ENCODE measurements at places on chromosomes 12 and 14.

DNA sequence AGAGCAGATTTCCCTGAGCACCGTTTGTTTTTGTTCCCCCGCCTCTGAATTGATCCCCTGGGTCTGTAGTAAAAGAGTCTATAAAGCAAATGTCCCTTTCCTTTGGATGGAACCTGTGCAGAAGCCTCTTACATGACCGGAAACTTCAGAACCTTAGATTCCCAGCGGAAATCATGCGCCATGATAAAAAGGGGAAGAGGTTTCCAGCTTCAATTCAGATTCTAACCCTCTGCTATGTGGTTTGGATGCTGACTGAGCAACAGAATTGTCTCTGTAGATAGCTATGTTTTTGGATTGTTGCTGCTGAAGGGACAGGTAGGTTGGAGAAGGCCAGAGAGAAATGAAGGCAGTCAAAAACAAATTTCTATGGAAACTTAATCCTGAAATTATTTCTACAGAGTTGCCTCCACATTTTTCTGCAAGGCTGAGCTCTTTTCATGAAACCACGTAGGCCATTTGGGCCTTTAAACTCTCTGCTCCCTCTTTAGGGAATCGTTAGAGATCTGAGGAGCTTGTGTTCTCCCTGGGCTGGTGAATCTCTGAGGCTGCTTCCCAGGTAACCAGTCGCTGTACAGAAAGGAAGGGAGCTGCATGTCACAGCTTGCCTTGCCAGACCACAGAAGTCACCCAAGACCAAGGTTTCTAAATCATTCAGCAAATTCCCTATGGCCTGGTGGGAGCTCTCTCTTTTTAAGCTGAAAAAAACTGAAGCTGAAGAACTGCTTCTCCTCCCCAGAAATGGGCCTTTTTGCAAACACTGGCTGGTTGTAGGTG is 28.7 kb upstream of the OR10P1 start:
- DNase-seq = peak; percentile 34

GRCh38 chr12:1744932-1745331 is 54.1 kb downstream of the ADIPOR2 start:
- no peak for DNase-seq

DNA sequence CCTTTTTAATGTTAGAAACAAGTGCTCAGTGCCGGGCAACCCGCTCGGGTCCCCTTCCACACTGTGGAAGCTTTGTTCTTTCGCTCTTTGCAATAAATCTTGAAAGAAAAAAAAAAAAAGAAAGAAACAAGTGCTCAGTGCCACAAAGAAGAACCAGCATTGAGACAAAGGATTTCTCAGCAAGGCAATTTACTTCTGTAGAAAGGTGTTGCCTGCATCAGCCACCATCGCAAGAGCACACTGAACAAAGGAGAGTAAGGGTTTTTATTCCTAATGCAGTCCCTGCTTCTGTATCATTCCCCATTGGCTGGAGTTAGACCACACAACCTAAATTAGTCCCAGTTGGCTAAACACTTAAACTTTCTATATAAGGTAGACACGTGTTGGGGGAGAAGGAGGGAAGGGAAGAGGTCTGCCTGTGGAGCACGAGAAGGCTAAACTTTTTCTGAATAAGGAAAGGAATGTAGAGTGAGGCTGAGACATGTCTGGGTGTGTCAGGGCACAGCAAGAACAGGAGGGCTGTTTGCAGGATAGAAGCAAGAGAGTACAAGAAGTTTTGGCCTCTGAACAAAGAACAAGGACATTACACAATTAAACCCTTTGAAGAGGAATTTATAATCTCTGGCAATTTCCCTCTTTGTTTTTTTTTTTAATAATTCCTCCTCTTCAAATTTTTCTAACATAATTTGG is 21.4 kb downstream of the KLRF2 start:
- no peak for DNase-seq

GRCh38 chr12:110320550-110320949 is 39.5 kb downstream of the ATP2A2 start:
- DNase-seq = no peak

DNA sequence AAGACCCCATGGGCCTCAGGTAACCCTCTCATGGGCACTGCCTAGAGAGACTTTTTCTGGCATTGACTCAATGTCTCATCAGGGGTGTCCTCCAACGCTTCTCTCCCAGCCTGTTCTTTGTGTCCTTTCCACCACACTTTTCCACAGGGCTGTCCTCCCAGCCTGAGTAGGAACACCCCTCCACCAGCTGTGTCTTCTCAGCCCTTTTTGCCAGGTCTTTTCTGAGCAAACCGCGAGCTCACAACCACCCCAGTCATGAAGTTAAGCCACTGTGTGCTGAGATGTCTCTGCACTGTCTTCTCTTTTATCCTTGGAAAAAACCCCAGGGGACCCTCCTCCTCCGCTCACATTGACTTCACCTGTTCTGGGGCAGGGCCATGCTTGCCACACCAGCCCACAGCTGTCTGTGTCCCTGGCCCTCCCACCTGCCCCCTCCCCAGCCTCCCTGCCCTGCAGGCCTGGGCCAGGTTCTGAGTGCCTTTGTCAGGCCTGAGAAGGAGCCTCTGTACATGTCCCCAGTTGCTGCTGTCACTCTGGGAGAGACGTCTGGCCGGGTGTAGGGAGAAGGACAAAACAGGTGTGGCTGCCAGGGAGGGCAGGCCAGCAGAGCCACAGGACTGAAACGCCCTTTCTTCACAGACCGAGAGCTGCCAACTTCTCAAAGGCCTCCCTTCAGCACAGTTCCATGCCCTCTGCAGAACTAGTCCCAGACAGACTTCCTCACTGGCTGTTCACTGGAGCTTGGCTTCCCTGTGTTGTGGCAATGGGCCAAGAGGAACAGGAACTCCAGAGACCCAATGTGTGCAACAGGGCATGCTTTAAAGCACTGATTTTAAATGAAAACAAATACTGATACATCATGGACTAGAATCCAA is 50.5 kb upstream of the PNMA1 start:
- DNase-seq = no peak

GRCh38 chr14:99596071-99596627 is 7.9 kb downstream of the CCDC85C start:
- no peak for DNase-seq

DNA sequence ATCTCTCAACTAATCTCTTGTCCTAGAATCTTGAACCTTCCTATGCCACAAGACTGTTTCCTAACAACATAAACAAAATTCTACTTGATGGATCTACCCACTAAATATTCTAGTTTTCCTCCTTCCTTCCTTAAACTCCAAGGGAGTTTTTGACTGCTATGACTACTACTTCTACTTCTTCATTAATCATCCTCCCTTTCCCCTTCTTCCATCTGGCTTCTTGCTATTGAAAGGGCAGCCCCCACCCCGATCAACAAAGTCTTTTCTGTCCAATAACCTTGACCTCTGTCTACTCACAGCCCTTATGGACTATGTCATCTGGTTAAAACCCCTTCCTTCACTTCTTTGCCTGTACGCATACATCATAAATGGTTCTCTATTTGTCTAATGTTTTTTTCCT is 5.6 kb downstream of the LTA4H start:
- DNase-seq = no peak

- DNase-seq = no peak
Observed at GRCh38 chr14:106372870-106373652, 846.7 kb downstream of the TMEM121 start.

- no peak for DNase-seq
Observed at GRCh38 chr14:62181591-62181990, 419.4 kb downstream of the SNAPC1 start.

- no peak for DNase-seq
Observed at GRCh38 chr12:79370021-79370420, 320.7 kb downstream of the PAWR start.

DNA sequence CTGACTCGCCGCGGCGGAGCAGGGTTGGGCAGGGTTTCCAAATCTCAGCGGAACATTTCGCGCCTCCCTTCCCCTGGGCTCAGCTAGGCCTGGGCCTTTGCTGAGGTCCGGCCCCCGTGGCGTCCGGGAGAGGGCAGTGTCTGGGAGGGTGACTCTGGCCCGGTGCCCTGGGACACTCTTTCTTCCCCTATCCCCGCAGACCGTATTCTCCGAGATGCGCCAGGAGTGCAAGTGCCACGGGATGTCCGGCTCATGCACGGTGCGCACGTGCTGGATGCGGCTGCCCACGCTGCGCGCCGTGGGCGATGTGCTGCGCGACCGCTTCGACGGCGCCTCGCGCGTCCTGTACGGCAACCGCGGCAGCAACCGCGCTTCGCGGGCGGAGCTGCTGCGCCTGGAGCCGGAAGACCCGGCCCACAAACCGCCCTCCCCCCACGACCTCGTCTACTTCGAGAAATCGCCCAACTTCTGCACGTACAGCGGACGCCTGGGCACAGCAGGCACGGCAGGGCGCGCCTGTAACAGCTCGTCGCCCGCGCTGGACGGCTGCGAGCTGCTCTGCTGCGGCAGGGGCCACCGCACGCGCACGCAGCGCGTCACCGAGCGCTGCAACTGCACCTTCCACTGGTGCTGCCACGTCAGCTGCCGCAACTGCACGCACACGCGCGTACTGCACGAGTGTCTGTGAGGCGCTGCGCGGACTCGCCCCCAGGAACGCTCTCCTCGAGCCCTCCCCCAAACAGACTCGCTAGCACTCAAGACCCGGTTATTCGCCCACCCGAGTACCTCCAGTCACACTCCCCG is 3.0 kb downstream of the WNT1 start:
- no peak for DNase-seq

DNA sequence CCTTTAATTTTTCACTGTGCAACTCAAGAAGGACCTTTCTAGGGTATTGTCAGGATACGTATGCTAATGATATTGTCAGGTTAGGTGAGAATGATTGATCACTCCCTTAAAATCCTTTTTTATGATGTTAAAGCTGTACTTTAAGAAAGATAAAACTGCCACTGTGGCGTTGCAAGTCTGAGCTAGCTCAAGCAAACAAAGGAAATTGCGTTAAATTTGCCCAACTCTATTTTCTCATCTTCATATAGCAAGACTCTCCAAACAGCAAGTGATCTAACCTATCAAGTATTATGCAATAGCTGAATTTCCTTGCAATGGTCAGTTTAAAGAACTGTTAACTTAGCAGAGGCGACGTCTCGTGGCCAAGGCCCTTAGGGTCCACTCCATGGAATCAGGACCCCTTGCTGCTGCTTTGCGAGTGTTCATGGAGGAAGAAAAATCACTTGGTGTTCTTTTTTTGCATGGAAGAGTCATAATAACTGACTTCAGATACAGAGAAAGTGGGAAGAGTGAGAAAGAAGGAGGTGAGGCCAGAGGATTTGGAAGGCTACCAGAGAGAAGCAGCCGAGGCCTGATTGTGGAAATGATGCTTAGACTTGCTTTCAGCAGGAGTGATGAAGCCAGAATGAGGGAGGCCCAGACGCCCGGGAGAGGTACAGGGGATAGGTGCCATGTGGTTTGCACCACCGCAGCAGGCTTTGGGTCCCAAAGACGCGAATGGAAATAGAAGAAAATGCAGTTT is 2.5 kb downstream of the TRAF3 start:
- no peak for DNase-seq

DNA sequence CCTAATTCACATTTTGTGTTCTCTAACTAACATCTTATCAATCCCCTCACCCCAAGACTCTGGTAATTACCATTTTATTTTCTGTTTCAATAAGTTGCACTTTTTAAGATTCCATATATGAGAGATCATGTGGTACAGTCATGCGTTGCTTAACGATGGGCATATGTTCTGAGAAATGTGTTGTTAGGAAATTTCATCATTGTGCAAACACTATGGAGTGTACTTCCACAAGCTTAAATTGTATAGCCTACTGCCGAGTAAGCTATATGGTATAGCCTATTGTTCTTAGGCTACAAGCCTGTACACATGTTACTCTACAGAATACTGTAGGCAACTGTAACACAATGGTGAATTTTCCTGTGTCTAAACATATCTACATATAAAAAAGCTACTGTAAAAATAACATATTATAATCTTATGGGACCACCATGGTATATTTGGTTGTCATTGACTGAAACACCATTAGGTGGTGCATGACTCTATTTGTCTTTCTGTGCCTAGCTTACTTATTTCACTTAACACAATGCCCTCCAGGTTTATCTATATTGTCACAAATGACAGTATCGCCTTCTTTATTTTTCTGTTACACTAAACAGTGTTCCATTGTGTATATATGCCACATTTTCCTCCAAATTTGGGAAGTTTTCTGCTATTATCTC is 473.4 kb upstream of the LMO3 start:
- DNase-seq = no peak

GRCh38 chr14:38404616-38405015 is 148.7 kb upstream of the CLEC14A start:
- DNase-seq = no peak

- DNase-seq = no peak
Observed at GRCh38 chr14:105439710-105440553, 20.3 kb downstream of the MTA1 start.

DNA sequence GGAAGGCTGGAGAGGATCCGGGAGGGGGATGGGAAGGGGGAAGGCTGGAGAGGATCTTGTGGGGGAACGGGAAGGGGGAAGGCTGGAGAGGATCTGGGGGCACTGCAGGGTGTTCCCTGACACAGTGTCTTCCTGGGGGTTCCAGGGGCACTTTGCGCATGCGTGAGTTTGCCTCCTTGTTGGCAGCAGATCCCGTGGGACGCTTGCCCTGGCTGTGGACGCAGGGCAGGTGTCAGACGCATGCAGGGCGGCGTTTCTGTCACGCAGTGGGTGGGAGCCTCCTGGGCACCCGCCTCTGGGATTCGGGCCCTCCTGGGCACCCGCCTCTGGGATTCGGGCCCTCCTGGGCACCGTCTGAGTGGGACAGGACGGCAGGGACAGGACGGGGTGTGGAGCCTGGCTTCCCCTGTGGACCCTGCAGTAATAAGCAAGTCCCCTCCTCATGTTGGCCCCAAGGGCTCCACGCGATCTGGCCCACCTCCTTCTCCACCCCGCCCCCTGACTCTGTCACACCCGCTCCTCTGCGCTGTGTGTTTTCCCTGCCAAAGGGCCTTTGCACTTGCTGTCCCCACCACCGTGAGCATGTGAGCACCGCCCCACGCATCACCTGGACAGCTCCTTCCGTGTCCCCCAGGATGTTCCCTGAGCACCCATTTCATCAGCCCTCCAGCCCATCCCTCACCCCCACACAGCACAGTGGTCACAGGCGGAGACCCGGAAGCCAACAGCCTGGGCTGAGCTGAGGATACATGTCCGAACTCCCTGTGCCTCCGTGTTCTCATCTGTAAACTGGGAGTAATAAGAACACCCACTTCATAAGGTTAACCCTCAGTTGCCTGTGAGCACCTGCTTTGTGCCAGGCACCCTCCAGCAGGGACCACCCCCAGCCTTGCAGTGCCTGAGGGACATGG is 4.4 kb downstream of the MMP17 start:
- DNase-seq = no peak

DNA sequence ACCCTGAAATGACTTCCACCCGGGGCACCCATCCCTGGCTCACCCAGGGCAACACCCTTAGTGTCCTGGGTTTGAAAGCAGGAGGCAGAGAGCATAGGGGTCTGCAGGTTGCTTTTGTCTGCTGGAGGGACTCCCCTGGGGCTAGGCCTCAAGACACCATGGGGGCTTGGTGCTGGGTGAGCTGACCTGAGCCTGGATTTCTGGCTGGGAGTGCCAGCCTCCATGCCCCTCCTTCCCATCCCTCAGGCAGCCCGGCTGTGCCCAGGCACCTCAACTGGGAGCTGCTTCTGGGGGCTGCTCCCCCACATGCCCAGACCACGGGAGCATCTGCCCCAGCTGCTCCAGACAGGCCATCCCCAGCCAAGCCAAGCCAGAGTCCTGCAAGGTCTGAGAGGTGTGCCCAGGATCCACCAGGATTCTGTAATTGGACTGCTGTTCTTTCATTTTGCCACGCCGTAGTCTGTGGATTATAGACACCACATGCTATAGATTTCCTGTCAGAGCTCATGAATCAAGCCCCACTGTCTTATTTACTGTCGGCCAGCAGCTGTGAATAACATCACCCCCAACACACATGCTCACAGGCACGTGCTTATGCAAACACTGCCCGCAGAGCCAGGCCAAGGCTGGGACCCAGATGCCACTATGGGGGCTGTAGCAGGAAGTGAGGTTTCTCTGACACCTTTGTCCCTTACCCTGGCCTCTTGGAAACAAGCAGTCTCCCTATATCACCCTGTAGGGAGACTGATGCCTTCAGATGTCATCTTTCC is 29.4 kb upstream of the ESRRB start:
- DNase-seq = no peak
